H9 (cell line): ENCODE measurements at places on chromosomes 6 and 20. TPM values are rescaled to one million over a fixed set of nuclear protein-coding genes. Genes with fewer than 3 reads are reported as not detected.

GRCh38 chr6:27154696-27155095 lies 92.8 kb upstream of the PRSS16 start:
- DNase-seq, result no peak
- H3K4me1 ChIP-seq, result no peaks in the 10 kb centered on the region; the same call in 1 of the 2 replicates
- no peak overlapping the region for H3K4me3 ChIP-seq
- H3K36me3 ChIP-seq, result no peaks in the 10 kb centered on the region

GRCh38 chr6:37492236-37492972 lies 7.3 kb downstream of the CCDC167 start:
- no peak for DNase-seq
- H3K36me3 ChIP-seq, result no peaks in the 10 kb centered on the region
- no peaks in the 10 kb centered on the region for H3K27me3 ChIP-seq
- no peak overlapping the region for H3K4me3 ChIP-seq

DNA sequence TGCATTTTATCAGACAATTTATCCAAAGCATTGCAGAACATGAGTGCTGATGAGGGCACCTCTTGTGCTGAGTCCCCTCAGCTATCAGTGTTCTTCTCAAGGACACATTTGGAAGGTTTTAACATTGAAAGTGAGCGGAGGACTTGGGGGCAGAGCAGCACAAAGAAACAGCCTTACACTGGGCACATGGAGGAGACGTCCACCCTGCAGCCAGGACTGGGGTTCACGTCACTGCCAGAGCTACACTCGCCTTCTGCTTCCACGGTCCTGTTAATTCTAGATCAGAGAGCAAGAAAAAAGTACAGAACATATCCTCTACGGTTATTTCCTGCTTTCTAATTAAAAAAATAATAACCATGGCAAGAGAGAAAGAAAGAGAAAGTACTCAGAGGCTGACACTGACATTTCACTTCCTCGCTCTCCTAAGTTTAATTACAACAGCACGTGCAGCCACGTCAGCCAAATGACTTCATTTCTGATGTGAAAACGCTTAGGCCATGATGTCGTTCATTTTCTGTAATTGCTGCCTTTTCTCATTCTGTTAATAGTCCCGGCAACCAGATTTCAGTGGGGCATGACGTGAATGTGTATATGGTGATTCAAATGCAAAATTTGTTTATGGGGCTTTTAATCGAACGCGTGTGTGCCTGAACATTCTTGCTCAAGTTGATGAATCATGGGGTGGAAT lies 5.1 kb downstream of the PRND start:
- H3K4me1 ChIP-seq, result no peaks in the 10 kb centered on the region
- no peak overlapping the region for H3K4me3 ChIP-seq
- H3K36me3 ChIP-seq, result no peaks in the 10 kb centered on the region
- H3K27me3 ChIP-seq, result no peaks in the 10 kb centered on the region

DNA sequence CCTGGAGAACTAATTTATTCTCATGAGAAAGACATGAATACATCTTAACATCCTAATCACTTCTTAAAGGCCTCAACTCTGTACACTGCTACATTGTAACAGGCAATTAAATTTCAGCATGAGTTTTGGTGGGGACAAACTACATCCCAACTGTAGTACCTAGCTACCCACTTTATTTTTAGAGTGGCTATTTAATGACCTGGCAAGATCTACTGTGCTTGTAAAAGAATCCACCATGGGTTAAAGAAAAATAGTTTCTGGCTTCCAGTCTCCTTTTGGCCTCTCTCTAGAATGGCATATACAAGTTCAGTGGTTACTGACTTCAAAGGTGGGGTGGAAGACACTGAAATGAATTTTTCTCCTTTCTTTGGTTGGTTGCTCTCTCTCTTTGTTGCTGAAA lies 193.9 kb downstream of the ESR1 start:
- H3K4me1 ChIP-seq, result no peaks in the 10 kb centered on the region
- H3K36me3 ChIP-seq, result no peaks in the 10 kb centered on the region
- H3K27me3 ChIP-seq, result no peaks in the 10 kb centered on the region
- DNase-seq, result no peak
- no peak overlapping the region for H3K4me3 ChIP-seq

- peak overlapping the region; percentile 38 for H3K27ac ChIP-seq
- peaks cover 6% of the 10 kb centered on the region; the same call in 1 of the 2 replicates for H3K4me1 ChIP-seq
- no peak for DNase-seq
- no peaks in the 10 kb centered on the region for H3K27me3 ChIP-seq
- H3K36me3 ChIP-seq, result no peaks in the 10 kb centered on the region
These were observed 89.7 kb downstream of the NDUFAF5 start for GRCh38 chr20:13874394-13875157.

- H3K4me1 ChIP-seq, result peaks cover 7% of the 10 kb centered on the region; the same call in 1 of the 2 replicates
- no peaks in the 10 kb centered on the region for H3K27me3 ChIP-seq
- no peak for DNase-seq
- H3K36me3 ChIP-seq, result peaks cover 43% of the 10 kb centered on the region
These were observed 1.2 kb downstream of the ECI2 start for GRCh38 chr6:4133941-4134838.

DNA sequence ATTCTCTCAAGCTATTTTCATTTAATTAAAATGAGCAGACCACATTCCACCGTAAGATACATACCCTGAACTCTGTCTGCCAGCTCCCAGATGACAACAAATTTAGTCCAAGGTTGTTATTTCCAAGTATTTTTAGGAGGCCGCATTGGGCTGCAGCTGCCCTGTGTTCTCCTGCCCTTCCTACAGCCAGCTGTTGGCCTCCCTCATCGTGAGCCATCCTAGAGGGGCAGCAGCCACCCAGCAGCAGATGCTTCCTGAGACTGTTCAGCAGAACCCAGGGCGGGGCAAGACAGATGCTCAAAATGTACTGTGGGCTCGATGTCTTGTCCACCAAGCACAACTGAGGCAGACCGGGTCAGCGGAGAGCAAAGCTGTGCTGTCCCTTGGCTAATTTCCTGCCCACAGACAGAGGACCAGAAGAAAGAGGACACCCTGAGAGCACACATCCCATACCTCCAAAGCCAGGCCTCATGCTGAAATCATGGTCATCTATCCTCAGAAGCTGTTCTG lies 16.4 kb downstream of the GABRR1 start:
- no peak overlapping the region for H3K4me3 ChIP-seq
- peaks cover 2% of the 10 kb centered on the region; the same call in 1 of the 2 replicates for H3K4me1 ChIP-seq
- no peak overlapping the region for H3K27ac ChIP-seq

DNA sequence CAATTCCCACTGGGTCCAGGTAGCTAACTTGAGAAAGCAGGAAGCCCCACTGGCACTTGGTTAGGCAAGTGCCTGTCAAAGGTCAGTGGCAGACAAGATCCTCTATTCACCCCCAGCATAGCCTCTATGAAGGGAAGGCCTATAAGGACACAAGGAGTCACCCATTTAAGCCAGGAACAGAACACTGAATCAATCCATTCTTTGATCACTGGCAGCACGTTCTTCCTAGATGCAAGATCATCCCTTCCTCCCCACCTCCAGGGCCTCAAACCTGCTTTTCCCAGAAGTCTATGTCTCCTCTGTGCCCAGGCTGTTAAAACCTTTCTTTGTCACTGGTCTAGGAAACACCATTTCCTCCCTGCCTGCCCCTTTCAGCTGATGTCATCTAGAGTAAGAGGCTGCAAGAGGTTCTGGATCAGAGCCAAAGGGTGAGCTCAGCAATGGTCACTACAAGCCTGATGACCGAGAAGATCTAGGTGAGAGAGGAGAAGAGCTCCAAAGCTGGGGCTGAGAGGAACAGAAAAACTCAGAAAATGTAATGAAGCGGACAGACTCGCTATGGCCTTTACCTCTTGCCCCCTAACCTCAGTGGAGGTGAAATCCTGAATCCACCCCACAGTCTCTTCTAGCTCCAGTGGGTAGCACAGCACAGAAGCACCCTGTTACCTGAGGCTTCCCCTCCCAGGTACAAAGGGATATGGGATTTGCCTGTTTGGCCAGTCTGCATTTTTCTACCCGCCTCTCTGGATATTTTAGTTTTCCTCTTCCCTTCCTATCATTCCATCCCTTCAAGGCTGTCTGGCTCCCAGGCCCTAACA lies 1.8 kb downstream of the GTPBP2 start:
- DNase-seq, result no peak
- no peaks in the 10 kb centered on the region for H3K27me3 ChIP-seq
- peak overlapping the region; percentile 33; the same call in 2 of the 3 replicates for H3K4me3 ChIP-seq
- no peak overlapping the region for H3K27ac ChIP-seq

- H3K4me1 ChIP-seq, result no peaks in the 10 kb centered on the region
- H3K4me3 ChIP-seq, result no peak overlapping the region
- no peak for DNase-seq
- no peaks in the 10 kb centered on the region for H3K36me3 ChIP-seq
These were observed 161.1 kb downstream of the DLL1 start for GRCh38 chr6:170129691-170130171.

DNA sequence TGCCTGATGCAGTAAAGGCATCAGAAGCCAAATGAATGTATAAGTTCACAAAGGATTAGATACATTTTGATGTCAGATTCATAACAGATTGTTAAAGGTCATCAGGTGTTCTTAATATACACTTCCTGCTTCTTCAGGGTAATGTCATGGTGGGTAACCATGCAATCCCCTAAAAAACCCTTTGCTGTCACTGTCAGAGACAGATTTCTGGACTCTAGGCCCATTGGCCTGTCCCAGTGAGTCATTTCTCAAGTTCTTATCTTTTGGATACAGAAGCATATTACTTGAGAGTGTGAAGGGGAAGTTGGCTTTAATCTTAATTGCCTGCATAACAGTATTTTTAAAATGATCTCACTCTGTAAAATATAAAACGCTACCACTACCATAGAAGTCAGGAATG lies 895.6 kb upstream of the MAP3K7 start:
- no peaks in the 10 kb centered on the region for H3K27me3 ChIP-seq
- no peaks in the 10 kb centered on the region for H3K4me1 ChIP-seq
- H3K36me3 ChIP-seq, result no peaks in the 10 kb centered on the region
- no peak overlapping the region for H3K27ac ChIP-seq
- H3K4me3 ChIP-seq, result no peak overlapping the region

DNA sequence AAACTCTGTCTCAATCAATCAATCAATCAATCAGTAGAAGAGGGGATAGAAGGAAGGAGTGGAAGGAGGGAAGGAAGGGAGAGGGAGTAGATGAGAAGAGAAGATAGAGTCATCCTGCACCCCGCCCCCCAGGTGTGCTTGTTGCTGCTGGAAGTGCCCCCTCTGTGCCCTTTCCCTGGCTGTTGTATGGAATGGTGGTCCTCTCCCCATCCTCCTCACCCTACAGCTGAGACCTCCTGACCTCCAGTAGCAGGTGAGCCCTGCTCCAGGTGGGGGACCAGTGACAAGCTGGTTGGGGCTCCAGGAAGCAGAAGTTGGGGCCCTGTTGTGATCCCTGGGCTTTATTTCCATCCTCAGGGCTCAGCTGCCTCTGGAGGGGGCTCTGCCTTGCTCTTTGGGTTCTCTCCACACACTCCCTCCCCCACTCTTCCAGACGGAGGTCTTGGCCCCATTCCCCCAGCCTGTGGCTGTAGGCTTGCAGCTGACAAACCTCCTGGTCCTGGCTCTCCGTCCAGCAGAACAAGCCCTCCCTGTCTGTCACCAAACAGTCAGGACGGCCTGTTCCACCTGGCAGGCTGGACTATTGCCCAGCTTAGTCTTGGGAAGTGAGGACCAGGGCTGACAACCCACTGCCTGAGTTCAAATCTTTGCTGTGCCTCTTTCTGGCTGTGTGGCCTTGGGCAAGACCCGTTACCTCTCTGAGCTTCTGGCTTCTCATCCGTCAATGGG lies 26.0 kb upstream of the SCRT2 start:
- H3K4me1 ChIP-seq, result peaks cover 8% of the 10 kb centered on the region; the same call in 1 of the 2 replicates
- H3K4me3 ChIP-seq, result no peak overlapping the region
- no peak overlapping the region for H3K27ac ChIP-seq
- no peaks in the 10 kb centered on the region for H3K27me3 ChIP-seq
- no peak for DNase-seq
- H3K36me3 ChIP-seq, result no peaks in the 10 kb centered on the region

GRCh38 chr6:133590196-133590595 lies 298.7 kb upstream of the TCF21 start:
- H3K27me3 ChIP-seq, result no peaks in the 10 kb centered on the region
- no peak overlapping the region for H3K4me3 ChIP-seq
- no peak for DNase-seq
- H3K36me3 ChIP-seq, result no peaks in the 10 kb centered on the region
- no peak overlapping the region for H3K27ac ChIP-seq

DNA sequence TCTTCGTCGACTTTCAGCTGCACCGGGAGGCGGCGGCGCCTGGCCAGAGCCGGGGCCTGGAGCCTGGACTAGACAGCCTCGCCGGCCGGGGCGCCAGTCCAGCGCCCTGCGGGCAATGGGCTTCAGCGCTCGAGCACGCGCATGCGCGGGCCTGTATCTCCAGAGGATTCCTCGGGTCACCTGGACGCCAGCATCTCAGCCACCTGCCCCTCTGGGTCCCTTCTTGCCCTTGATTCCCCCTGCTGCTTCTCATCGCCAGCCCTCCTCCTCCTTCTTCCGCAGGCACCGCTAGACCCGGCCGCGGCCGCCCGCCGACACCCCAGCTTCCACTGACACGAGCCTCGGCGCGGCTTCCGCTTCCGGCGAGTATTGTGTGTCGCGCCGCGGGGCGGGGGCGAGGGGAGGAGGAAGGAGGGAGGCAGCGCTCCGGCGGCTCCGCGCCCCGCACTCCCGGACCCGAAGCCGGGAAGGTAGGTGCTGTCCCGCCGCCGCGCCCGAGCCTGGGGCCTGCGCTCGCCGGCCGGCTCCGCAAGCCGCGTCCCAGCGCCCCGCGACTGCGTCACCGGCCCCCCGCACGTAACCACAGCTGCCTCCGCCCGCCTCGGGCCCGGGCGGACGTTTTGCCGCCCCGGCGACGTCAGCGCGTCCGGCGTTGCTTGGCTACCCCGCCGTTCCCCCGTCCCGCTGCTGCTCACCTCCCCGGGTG lies at the start of gene TRIM39:
Gene TRIM39, plus strand, starts transcription at position 402 of the 706 bp plus-strand sequence. CDS start 2,391 bp downstream, outside the sequence.
- peak within 1 kb of the TSS; percentile 87 for H3K27ac ChIP-seq
- peaks cover 4% of the 10 kb centered on the region; the same call in 1 of the 2 replicates for H3K4me1 ChIP-seq
- H3K4me3 ChIP-seq, result peak within 1 kb of the TSS; percentile 97

DNA sequence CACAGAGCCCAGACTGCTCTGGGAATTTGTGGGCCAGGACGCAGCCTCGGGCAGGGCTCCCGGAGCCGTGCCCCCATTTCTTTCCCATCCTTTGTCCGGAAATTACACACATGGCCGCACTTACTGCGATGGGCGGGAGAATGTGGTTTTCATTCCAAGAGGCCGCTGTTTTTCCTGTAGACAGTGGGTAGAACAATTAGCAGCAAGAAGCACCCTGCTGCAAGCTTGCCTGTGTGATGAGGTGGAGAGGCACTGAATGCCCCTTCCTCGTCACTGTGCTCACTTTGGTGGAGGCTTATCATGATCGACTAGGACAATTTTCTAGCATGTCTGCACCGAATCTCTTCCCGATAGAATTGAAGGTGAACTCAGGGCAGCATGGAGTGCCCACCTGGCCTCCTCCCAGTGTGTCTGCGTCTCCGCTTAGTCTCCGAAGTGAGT lies 102.8 kb downstream of the DACT2 start:
- H3K4me1 ChIP-seq, result peaks cover 3% of the 10 kb centered on the region; the same call in 1 of the 2 replicates
- peak; percentile 24 for DNase-seq
- H3K4me3 ChIP-seq, result no peak overlapping the region
- no peaks in the 10 kb centered on the region for H3K36me3 ChIP-seq
- H3K27ac ChIP-seq, result no peak overlapping the region
- no peaks in the 10 kb centered on the region for H3K27me3 ChIP-seq

RIPOR3 gene
- total RNA-seq, result 0.46 and 0.48 TPM in 2 replicates

GATA5 gene
- 0.24 and 0.39 TPM in 2 replicates for total RNA-seq
